ENCODE measurements at places on chromosomes 2 and 18.

DNA sequence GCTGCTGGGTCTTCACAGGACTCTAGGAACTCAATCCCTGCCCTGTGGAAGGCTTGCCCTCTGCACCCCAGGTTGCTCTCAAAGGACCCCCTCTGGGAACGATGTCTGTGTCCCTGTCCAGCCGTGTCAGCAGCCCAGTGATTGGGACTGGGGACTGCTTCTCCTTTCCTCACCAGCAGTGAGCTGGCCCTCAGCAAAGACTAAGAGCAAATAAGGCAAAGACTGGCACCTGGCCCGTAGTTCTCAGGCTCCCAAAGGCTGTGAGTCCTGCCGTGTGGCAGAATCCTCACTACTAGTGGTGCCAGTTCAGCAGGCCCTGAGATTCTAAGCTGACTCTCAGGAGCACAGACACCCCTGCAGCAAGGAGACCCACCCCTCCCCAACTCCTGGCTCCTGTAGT lies 47.8 kb downstream of the TMEM163 start:
- DNase-seq: no peak

DNA sequence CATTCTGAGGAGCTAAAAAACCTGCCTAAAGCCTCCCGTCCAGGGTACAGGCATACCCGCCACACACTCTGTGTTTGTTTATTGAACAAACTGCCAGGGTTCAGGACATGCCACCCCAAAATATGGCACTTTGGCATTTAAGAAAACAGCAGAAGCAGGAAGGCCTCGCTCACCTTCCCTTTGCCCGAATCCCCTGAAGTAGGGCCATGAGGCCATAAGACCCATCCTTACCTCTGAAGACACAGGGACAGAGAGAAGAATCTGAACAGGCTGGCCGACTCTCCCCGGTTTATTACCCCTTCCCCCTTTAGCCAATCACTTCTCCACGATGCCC lies 1.7 kb upstream of the NEURL3 start:
- no peak for DNase-seq

GRCh38 chr2:205024822-205025518 lies 479.7 kb downstream of the PARD3B start:
- DNase-seq: peak; percentile 3

DNA sequence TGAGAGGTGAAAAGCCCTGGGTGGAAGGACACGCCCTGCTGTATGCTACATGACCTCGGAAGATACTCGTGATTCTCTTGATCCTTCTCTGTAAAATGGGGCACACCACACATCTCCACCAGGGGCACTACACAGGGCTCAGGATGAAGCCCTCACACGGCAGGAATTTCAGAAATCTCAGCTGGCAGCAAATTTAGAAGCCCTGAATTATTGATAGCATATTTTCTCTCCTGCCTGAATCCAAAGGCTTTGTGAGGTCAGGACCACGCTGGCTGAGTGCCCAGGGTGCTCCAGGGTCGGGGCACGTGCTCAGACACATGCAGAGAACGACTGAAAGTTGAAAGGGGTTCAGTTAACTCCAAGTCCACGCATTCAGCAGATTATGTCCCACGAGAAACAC lies 42.1 kb upstream of the GALR1 start:
- DNase-seq: peak; percentile 69

DNA sequence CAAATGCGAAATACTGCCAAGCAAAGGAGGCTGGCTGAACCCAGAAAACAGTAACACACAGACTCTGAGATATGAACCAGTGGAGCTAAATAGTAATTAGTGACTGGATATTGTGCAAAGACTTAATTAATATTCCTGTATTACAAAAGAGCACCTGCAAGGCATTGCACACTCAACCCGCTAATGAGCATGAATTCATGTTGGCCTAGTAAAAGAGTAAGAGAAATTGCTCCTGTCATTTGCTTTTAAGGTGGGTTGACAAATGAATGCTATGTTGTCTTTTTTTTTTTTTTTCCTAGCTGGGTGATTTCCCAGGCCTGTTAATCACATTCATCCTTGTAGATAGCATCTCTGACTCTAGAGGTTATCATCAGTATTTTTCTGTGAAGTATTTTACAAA lies 87.0 kb upstream of the CERS6 start:
- DNase-seq: no peak

DNA sequence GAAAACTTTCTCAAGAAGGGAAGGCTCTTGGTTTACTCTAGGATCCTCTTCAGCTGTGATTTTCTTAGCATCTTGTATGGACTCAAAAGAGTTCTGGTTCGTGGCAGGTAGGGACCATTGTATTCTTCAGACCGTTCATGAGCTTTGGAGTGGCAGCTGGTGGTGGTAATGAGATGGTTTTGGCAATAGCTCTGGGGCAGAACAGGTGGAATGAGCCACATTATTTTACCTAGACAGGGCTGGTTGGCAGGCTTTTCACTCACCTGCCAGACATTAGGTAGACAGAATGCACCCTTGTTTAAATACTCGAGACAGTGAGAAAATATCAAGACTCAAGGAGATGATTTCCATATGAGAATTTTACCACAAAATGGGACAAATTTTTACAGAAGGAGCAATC lies 26.2 kb upstream of the MGAT5 start:
- DNase-seq: no peak

DNA sequence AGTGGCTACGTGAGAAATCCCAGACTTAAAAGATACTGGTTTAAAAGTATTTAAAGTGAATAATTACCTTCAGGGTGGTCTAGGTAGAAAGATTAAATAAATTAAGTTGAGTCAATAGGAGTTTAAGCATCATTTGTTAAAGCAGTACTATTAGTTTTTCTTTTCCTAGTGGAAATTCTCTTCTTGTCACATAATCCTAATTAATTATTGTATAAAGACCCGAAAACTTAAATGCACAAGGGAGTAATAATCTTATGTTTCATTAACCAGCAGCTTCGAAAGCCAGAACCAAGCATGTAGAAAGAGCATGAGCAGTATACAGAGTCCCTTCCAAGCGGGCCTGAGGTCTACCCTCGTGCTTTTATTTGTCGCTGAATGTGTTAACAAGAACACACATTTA lies 90.2 kb upstream of the SKOR2 start:
- no peak for DNase-seq
